Activated CD8-positive, alpha-beta memory T cell treated with anti-CD3 and anti-CD28 coated beads for 1 hour (primary cell): ENCODE measurements at places on chromosomes 5 and 9.

GRCh38 chr9:100856238-100856637 is 172.3 kb upstream of the PLPPR1 start:
- no peak for DNase-seq

GRCh38 chr5:131405674-131406073 is 141.8 kb downstream of the CDC42SE2 start:
- DNase-seq = no peak

DNA sequence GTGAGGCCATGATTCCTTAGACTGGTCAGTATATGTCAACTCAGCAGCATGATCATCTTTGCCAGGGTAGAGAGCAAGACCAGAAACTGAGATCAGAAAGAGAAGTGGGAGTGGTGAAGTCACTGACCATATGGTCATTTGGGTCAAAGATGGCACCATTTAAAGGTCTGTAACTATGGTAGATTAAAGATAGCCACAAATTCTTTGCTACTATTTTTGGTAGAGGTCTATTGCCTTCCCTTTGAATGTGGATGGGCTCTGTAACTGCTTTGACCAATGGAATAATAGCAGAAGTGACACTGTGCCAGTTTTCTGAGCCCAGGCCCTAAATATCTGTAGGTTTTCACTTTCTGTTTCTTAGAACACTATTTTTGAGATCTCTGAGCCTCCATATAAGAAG is 117.6 kb downstream of the PCSK1 start:
- no peak for DNase-seq

DNA sequence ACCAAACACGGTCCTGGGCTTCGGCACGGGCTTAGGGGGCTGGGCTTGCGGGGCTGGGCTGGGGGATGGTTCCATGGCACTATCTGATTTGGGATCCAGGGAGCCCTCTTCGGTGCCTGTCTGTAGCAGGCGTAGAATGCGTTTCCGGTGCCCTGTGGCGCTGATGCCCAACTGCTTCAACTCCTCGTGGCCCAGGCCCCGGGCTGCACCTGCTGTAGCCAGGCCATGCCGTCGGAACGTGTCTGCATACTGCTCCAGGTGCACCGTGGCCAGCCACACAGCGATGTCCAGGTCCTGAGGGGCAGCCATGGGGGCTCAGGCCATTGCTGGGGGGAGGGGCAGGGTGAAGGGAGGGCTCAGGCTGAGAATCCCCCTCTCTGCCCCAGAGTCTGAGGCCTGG is 1.9 kb downstream of the ARAP3 start:
- no peak for DNase-seq

DNA sequence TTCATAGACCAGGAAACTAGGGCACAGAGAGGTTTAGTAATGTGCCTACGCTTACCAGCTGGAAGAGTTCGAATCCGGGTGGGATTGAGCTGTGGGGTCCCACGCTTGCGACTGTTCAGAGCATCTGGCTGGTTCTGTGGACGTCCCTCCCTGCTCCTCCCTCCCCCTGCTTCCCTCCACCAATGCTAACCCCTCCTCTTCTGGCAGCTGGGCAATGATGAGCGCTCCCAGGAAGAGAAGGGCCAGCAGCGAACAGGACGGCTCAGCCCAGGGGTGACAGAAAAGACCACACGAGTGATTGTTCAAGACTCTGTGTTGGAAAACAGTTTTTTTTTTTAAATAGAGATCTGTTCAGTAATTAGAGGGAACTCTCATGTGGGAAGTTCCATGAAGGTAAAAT is 6.9 kb downstream of the FAM163B start:
- no peak for DNase-seq

DNA sequence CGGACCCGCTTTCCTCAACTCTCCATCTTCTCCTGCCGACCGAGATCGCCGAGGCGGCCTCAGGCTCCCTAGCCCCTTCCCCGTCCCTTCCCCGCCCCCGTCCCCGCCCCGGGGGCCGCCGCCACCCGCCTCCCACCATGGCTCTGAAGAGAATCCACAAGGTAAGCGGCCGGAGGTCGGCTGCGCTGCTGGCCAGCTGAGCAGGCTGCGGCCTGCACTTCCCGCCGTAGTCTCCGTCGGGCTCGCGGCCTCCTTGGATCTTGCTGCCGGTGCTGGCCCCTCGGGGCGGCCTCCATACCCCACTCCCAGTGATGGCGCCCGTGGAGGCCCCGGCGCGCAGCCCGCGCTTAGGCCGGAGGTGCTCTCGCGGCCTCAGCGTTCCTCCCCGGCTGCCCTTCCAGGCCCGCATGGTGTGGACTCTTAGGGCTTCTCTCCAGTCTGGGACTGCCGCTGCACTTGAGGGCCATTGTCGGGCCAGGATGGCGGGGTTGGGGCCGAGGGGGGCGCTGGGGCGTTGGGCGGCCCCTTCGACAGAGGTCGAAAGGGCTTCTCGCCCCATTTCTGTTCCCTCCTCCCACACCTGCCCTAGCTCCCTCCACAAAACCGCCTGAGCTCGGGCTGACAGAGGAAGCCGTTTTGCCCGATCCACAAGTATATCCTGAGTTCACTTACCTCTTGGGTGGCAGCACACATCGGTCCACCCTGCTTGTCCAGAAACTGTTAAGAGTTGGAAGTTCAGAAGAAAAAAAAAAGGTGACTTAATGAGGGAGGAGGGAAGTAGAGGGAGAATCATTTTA is 714 bp downstream of the UBE2D2 start:
- DNase-seq = no peak

DNA sequence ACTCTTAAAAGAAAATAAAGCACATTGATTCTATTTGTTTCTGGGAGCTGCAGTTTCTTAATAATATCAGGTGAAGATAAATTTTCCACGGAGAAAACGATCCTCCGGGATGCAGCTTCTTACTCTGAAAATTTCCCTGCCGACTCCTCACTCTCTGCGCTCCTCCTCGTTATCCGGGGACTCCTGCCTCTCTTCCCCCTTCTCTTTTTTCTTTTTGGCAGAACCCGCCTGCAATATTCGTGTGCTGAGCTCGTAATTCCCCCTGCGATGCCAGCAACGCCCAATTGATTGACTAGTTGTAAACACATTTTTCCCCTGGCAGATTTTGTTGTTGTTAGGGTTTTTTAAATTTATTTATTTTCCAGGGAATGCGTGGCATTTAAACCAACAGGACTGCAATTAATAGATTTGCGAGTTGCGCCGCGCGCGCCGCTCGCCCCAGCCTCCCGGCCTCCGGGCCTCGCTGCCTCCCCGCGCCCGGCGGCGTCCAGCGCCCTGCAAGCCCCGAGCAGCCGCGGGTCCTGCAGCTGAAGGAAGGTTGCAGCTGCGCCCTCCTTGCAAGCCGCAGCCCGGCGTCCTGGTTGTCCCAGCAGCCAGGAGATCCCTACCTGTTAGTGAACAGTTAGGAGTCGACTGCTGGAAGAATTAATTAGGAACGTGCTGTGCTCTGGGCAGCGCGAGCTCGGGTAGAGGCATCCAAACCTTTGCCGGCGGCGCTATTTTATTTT is 2.2 kb downstream of the NTNG2 start:
- DNase-seq = no peak

DNA sequence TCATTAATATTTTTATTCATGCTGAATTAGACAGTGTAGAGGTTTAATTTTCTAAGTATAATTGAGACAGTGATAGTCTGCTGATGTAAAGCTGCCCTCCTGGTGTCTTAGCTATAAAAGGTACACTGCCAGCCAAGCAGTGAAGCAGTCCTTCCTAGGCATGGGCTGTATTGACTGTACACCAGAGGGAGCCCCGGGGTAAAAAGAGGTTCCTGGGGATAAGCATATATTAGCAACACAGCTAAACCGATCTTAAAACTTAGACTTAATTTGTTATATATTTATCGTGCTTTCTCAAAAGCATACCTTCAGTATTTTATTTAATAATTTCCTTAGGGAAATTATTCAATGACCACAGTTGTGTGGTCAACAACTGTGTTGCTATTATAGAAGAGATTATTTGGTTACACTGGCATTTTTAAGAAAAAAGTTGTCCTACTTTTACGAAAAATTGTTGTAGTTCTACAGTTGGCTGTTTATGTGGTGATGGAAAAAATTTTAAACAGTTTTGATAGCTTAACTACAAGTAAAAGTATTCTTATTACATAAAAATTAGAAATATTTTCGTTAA is 68.8 kb downstream of the ELL2 start:
- no peak for DNase-seq

GRCh38 chr5:141492168-141492885 is 3.4 kb downstream of the PCDHGC5 start:
- DNase-seq = no peak

DNA sequence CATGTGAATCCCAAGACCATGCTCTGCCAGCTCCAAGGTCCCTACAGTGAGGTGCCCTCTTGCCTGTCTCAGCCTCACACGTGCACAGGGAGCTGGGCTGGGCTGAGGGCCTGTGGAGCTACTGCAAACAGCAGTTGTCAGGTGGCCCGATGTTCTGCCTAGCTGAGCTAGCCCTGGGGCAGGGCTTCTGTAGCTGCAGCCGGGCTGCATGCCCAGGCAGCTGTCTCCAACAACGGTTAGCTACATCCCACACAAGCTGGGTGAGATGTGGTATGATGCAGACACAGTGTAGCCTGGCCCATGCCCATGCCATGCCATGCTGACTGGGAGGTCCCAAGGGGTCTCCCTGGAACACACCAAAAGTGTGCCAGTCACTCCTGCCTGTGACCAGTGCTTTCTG is 62.0 kb downstream of the MACROH2A1 start:
- no peak for DNase-seq

DNA sequence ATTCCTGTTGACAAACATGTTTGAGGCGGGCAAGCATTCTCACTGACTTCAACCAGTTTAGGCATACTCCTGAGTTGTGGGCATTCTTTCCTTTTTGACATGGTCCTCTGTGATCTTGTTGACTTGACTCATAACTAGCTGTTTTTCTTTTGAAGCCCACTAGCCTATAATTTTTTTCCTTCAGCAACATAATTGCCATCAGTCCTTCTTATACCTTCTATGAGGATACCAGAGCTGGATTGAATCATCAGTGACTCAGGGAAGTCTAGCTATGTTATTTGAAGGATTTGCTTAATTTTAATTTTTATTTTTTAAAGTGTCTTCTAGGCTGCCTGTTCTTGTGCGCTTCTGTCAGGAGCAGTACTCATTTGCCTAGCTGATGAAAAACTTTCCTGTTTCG is 259.5 kb downstream of the NR3C1 start:
- no peak for DNase-seq

DNA sequence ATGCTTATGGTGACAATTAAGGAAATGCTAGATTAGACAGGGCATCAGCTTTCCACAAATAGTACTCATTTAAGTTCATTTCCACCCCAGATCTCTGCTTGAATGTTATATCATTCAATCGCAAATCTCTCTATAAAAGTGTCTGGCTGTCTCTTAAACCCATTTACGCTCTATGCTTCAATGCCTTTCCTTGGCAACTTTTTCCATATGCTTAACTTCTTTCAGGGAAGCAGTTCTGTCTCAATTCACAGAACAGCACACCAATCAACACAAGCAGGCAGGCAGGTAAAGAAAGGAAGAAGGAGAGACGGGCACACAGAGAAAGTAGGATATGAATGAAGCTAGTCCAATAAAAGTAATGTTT is 243.1 kb downstream of the DENND1A start:
- DNase-seq = no peak
